GM03348 (cell line): ENCODE measurements at places on chromosomes 1 and 21.

GRCh38 chr1:31155216-31155806 lies 84.4 kb downstream of the NKAIN1 start:
- DNase-seq = peak; percentile 92

DNA sequence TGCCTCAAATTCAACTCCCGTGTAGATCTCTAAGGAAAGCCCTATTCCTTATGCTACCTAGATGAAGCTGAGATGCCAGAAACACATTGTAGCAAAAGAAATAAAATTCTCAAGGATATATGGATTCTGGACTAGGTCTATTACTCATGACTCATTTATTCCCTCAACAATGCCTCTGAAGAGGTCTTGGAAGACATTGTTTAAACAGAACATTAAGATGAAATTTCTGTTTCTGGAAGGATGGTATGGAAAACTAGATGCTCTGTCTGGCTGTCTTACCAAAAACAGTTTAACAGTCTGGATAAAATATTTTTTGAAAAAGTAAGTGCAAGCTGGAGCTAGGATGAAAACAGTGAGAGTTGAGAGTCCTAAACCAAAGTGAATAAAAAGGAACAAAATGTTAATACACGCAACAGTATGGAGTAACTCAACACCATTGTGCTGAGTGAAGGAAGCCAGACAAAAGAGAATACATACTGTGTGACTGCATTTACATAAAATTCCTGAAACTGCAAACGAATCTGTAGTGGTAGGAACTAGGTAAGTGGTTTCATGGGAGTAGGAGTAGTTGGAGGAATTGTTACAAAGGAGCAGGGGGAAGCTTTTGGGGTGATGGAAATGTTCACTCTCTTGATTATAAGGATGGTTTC lies 59.3 kb upstream of the GNG12 start:
- DNase-seq = no peak

DNA sequence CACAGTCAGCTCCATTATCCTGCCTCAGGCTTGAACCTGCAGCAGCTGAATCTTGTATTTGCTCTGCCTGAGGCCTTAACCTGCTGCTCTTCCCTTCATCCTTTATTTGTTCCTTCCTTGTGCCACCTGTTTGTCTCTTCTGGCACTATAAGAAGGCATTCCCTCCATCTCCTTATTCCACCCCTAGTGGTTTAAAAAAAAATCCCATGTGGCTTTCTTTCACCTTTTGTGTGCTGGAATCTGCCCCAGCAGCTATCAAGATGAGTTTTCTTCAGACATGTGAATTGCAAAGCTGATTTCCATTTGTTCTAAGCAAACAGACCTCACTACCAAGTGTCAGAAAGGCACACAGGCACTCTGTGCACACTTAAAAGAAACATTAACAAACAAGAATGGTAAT lies 294.6 kb downstream of the TTLL7 start:
- DNase-seq = no peak

DNA sequence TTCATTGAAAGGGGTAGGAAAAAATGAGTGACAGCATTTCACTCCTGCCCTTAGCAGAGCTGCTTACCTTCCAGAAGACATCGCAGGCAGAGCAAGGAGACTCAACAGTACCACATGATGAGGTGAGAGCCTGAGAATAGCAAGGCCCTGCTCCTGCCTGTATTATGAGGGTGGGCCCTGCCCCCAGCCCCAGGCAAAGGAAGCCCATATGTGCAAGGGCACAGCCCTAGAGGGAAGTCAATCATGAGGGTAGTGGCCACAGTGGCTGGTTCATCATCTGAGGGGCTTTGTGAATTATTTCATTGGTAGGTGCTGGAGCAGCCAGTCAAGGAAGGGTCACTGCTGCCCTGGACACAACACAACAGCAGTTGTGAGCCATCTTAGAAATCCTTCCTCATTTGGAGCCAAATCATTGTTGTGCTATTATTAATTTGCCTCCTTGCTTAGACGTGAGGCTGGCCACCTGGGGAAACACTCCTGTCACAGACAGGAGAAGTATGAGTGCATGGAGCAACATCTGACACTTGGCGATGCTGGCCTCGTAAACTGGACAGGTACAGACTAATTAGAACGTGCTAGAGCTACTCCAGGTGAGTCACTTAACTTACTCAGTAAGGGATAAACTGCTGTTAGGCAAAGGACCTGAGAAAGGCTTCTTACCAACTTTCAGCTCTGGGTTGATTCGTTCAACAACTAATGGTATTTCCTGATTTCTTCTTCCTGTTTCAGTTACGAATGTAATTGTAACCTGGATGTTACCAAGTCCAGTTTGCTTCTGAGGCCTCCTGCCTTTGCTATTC lies 22.7 kb upstream of the ACBD6 start:
- DNase-seq = no peak

GRCh38 chr1:84773195-84773594 lies 82.9 kb upstream of the SSX2IP start:
- no peak for DNase-seq
